GDM1 (cell line): ENCODE measurements at places on chromosomes 12 and 14.

GRCh38 chr14:51219473-51220448 lies 20.3 kb upstream of the TMX1 start:
- no peak for DNase-seq

- DNase-seq = no peak
These were observed 69.0 kb downstream of the MVK start for GRCh38 chr12:109642506-109643132.

DNA sequence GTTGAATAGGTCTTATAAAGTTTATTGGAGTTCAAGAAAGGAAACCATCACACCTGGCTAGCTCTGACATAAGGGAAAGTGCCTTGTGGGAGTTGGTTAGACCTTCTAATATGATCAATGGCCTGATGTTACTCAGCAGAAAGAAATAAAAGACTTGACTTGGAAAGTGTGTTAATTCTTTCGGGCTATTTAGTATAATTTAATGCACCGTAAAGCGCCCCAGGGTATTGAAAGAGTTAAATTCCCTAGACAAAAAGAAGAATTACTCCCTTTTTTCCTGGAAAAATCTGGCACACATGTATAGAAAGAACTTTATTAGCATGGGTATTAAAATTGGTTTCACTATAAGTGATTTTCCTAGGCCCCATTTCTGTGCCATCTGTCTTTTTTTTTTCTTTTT lies 1125.7 kb upstream of the FLRT2 start:
- no peak for DNase-seq

- DNase-seq = no peak
These were observed 338.6 kb downstream of the AACS start for GRCh38 chr12:125403843-125404242.

- DNase-seq = no peak
These were observed 2.4 kb downstream of the CCDC177 start for GRCh38 chr14:69572030-69572840.

DNA sequence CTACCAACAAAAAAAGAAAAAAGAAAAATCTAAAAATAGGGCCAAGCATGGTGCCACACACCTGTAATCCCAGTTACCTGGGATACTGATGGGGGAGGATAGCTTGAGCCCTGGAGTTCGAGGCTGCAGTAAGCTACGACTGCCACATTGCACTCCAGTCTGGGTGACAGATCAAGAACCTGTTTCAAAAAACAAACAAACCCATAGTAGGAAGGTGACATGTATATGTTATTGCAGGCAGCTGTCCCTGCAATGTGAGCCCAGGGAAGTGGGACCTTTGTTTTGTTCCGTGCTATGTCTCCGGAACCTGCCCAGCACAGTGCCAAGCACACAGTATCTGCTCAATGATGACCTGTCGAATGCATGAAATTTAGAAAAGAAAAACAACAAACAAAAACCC lies 37.2 kb upstream of the YY1 start:
- DNase-seq = no peak
